ENCODE measurements at places on chromosomes 3 and 15.

DNA sequence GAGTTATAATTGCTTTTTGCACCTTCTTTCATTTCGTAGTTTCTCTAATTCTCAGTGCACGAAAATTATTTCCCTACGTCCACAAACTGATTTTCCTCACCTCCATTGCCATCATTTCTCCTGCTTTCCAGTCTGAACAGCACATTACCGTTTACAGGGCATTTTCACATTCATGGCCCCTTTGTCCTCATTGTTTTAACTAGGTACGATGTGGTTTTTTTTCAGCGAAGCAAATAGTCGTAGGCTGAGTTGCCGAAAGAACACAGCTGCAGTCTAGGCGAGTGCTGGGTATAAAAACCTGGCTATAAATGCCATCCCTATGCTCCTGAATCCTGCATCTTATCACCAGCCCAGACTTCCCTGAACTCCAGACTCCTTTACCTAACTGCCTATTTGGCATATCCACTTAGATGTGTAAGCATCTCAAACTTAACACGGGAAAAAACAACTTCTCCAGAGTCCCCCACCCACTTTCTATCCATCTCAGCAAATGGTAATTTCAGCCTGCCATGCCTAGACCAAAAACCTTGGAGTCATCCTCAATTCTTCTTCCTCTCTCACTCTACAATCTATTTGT is 691 bp upstream of the FSIP1 start:
- no peak for DNase-seq

- no peak for DNase-seq
These were observed 12.1 kb upstream of the PRR23E start for GRCh38 chr3:127180859-127181258.

GRCh38 chr15:100732211-100733055 is 130.0 kb downstream of the ASB7 start:
- DNase-seq = no peak

DNA sequence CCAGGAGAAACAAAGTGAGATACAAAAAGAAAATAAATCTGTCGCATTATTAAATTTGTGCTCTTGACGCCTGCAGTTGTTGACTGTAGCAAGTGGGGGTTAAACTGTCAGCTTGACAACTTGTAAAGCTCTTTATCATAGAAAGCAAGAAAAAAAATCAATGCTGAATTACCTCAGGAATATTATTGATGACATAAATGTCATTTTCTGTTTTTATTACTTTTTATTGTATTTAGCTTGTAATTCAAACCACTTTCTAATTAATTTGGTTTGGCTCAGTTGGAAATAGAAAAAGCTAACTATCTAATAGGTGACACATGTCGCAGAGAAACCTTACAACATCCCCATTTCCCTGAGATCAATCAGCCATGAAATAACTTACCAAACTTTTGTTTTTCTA is 195.3 kb downstream of the CDIN1 start:
- no peak for DNase-seq

- DNase-seq = no peak
These were observed 237.7 kb upstream of the ST8SIA2 start for GRCh38 chr15:92155934-92156333.

DNA sequence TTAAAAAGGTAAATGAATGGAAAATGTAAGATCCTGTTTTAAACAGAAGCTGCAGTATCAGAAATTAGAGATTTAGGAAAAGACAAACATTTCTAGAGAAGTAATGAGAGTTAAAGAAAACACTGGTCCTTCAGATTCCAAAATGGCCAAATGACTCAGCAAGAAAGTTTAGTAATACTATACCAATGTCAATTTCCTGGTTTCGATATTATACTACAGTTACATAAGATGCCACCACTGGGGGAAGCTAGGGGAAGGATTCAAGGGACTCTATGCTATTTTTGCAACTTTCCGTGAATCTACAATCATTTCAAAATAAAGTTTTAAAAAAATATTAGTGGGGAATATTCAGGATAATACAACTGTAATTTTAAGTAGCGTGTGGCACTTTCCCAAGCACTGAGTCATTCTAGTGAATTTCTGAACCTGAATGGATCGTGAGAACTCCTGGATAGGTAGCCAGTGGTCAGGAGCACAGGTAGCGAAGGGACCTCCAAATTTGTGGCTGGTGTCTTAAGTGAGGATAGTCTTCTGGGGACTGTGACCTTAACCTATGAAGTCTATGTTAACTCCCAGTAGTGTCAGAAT is 37.6 kb downstream of the TMCC1 start:
- DNase-seq = no peak

- no peak for DNase-seq
These were observed 18.4 kb downstream of the PRKCI start for GRCh38 chr3:170240671-170241070.

DNA sequence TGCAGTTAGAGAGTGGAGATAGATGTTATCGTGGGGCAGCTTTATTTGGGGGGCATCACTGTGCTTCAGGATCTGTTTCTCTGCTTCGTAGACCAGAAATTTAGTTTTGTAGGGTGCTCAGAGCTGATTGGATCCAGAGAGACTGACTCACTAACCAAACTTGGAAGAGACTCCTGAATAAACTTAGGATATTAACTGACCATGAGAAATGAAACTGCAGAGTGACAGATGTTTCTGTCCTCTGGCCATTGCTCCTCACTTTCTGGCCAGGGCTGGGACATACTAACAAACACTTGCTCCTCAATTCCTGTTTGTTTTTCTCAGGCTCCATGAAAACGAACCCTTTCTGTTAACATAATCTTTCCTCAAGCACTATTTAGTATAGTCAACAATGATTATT is 4.3 kb downstream of the ZNF592 start:
- DNase-seq = no peak

GRCh38 chr3:21944251-21944650 is 193.2 kb upstream of the ZNF385D start:
- DNase-seq = no peak

DNA sequence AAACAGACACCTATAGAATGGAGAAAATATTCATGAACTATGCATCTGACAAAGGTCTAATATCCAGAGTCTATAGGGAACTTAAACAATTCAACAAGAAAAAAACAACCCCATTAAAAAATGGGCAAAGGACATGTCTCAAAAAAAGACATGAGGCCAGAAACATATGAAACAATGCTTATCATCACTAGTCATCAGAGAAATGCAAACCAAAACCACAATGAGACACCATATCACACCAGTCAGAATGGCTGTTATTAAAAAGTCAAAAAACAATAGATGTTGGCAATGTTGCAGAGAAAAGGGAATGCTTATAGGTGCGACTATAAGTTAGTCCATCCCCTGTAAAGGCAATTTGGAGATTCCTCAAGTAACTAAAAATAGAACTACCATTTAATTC is 11.4 kb upstream of the HDGFL3 start:
- DNase-seq = no peak

DNA sequence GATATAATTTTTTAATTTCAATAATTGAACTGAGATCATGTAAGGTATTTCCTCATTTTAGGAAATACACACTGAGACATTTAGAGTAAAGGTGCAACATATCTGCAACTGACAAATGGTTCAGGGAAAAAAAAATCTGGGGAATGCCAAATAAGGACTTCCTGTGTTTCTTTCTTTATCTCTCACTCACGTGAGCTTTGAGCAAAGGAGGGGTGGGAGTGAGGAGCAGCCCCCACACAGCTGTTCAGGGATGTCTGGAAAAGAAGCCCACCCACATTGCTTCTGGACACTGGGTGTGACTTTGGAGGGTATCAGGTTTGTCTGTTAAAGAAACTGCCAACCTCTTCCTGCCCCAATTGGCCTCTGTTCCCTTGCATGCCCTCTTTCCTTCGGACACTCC is 5.6 kb upstream of the TP63 start:
- DNase-seq = no peak

DNA sequence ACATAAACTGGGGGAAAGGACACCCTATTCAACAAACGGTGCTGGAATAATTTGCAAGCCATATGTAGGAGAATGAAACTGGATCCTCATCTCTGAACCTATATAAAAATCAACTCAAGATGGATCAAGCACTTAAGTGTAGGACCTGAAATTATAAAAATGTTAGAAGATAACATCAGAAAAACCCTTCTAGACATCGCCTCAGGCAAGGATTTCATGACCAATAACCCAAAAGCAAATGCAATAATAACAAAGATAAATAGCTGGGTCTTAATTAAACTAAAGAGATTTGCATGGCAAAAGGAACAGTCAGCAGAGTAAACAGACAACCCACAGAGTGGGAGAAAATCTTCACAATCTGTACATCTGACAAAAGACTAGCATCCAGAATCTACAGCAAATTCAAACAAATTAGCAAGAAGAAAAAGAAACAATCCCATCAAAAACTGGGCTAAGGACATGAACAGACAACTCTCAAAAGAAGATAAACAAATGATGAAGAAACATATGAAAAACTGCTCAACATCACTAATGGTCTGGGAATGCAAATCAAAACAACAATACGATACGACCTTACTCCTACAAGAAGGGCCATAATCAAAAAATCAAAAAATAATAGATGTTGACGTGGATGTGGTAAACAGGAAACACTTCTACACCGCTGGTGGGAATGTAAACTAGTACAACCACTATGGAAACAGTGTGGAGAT is 408.7 kb downstream of the CNTN6 start:
- DNase-seq = no peak

- DNase-seq = peak; percentile 47
These were observed 22.5 kb downstream of the CHST14 start for GRCh38 chr15:40493089-40493840.

GRCh38 chr3:39671116-39671515 is 138.3 kb upstream of the MYRIP start:
- no peak for DNase-seq

- DNase-seq = no peak
These were observed 36.7 kb upstream of the ATP10A start for GRCh38 chr15:25899870-25900269.

DNA sequence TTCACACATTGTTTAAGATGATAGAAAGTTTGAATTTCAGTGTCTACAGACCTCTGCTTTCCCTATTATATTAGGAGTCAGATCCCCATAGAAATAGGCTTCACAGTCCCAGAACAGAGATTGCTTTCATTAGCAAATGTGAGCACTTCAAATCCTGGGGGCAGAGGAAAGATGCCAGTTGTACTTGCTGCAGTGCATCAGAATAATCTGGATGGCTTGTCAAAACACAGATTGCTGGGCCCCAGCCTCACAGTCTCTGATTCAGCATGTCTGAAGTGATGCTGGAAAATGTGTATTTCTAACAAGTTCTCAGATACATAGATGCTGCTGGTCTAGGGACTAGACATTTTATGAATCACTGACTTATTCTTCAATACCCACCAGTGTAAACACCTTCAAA is 375.2 kb downstream of the FGF12 start:
- no peak for DNase-seq

DNA sequence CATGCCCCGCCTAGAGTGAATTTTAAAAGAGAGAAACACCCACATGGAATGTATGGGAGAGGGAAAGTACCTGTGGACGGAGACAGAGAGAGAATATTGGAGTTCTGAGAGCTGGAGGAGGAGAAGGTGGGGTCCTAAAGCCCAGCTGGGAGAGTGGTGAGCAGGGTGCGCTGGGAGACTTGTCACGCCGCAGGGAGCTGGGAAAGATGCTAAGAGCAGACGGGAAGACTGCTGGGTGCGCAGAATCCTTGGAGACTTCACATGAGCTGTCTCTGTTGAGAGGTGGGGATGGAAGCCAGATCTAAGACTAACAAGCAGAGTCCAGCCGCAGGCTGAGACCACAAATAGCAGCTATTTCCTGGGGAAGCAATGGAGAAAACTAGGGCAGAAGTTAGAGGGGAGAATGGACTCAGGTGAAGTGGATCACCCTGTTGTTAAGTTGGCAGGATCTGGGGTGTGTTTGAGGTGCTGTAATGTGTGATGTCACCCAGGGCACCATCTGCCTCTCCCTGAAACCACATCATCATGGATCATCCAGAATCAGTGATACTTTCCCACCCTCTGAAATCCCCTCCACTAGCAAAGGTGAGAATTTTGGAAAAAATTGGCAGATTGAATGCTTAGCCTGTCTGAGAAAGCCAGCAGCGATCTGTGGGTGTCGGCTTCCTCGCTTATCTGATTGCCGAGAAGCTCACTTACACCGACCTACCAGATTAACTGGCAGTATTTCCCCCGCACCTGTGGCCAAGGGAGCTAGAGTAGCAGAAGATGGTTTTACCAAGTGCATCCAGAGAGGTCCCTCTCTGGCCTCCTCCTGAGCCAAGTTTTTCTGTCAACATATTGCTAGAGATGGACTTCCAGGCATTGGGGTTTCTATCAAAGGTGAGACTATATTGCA is 174.8 kb upstream of the BHLHE40 start:
- DNase-seq = peak; percentile 21

DNA sequence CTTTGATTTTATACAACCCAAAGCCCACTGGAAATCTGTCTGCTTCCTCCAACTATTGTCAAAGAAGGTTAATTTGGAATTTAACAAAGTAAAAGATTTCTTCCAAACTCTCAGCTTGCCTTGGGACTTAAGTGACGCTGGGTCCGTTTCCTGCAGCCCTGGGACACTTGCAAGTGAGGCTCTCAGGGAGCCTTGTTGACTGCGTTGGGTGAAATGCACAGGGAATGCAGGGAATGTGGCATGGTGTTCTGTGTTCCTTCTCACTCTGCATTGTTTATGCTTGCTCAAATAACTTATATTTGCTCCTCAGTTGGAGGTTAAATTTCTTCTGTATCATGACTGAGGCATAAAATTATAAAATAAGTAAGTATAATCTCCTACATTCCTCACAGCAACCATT is 60.9 kb upstream of the TJP1 start:
- no peak for DNase-seq

GRCh38 chr15:36885771-36886170 is 214.6 kb downstream of the MEIS2 start:
- no peak for DNase-seq

DNA sequence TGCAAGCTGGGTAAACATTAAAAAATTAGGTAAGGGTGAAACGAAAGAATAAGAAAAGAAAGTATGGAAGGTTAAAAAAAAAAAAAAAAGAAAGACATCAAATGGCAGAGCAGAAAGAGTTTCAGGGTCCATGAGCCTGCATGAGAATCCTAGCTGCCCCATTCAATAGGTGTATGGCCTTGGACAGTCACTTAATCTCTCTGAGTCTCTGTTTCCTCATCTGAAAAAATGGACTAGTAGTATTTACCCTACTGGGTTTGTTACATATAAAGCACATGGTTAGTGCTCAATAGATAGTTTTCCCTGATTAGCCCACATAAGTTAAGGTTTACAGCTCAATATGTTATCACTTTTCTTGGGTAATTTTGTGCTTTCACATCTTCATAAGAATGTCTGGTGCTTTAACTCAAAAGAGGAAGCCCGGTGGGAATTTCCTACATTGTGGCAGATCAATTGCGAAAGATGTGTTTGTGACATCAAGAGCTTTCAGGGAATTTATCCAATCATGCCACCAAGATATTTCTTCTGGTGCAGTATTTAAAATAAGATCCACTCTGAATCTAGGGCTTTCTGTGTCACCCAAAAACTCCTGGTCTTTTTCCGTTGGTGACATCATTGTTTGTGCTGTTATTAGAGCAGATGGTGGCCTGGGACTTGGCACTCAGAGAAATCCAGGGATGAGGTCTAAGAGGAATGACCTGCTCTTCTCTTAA is 57.2 kb upstream of the UBE2E1 start:
- no peak for DNase-seq

- no peak for DNase-seq
These were observed 567 bp downstream of the TICRR start for GRCh38 chr15:89575656-89576416.

All from stimulated activated CD8-positive, alpha-beta memory T cell treated with anti-CD3 and anti-CD28 coated beads, Interleukin-7, amount 100 ng/mL, for 4 hours (primary cell).